Dermis lymphatic vessel endothelial cell (primary cell): ENCODE measurements at places on chromosomes 6 and 20. TPM values are rescaled to one million over a fixed set of nuclear protein-coding genes. Genes with fewer than 3 reads are reported as not detected.

The OPRL1 gene
- 1.6 and 2.2 TPM in 2 replicates for total RNA-seq

The TP53TG5 gene
- total RNA-seq, result not detected in 2 replicates

The SOX12 gene
- 1.5 TPM in 2 replicates for total RNA-seq

The CTCFL gene
- not detected in 2 replicates for total RNA-seq

The TMEM217 gene
- total RNA-seq, result 5.8 and 6.8 TPM in 2 replicates

The EYS gene
- total RNA-seq, result not detected in 2 replicates

The CALHM6 gene
- 3.7 and 4.2 TPM in 2 replicates for total RNA-seq

The NRSN1 gene
- total RNA-seq, result not detected in 2 replicates

The PNISR gene
- 50.1 and 57.2 TPM in 2 replicates for total RNA-seq

The EYA2 gene
- 0.11 TPM in 1 of 2 replicates, not detected in the other for total RNA-seq

The TPX2 gene
- 6.3 and 7.7 TPM in 2 replicates for total RNA-seq

The RIPPLY2 gene
- total RNA-seq, result 0.17 TPM in 1 of 2 replicates, not detected in the other

The SLC32A1 gene
- total RNA-seq, result not detected in 2 replicates

The PPP1R14C gene
- total RNA-seq, result not detected in 2 replicates

The MACROD2 gene
- 0.76 and 0.95 TPM in 2 replicates for total RNA-seq

The OSER1 gene
- 39.3 and 40.7 TPM in 2 replicates for total RNA-seq

The AKAP12 gene
- total RNA-seq, result 331 and 532 TPM in 2 replicates

The FAXC gene
- 0.65 and 0.86 TPM in 2 replicates for total RNA-seq

The TUBB2B gene
- total RNA-seq, result 0.60 and 1.6 TPM in 2 replicates

The RAET1L gene
- total RNA-seq, result not detected in 2 replicates

The ZNF165 gene
- total RNA-seq, result 0.26 and 0.33 TPM in 2 replicates

The LZTS3 gene
- 2.2 and 5.9 TPM in 2 replicates for total RNA-seq

The BTNL2 gene
- not detected in 2 replicates for total RNA-seq

The SPAG4 gene
- 14.5 and 21.6 TPM in 2 replicates for total RNA-seq

The SMLR1 gene
- not detected in 2 replicates for total RNA-seq

The HS3ST5 gene
- not detected in 2 replicates for total RNA-seq

The GRM1 gene
- under 0.01 and 0.09 TPM in 2 replicates for total RNA-seq

The CLDN20 gene
- not detected in 2 replicates for total RNA-seq

The TRIM40 gene
- total RNA-seq, result not detected in 2 replicates

The PCK1 gene
- not detected in 2 replicates for total RNA-seq

The TNFRSF6B gene
- total RNA-seq, result 1.3 and 1.8 TPM in 2 replicates

The BPIFB2 gene
- not detected in 2 replicates for total RNA-seq

The SLC17A1 gene
- not detected in 2 replicates for total RNA-seq

The RAB44 gene
- total RNA-seq, result not detected in 2 replicates

The SLC22A2 gene
- not detected in 2 replicates for total RNA-seq

The NRSN2 gene
- 12.7 and 14.0 TPM in 2 replicates for total RNA-seq

The ADGRB3 gene
- total RNA-seq, result not detected in 2 replicates

The HLA-DOA gene
- not detected in 2 replicates for total RNA-seq

The RHAG gene
- total RNA-seq, result 0.09 and 0.11 TPM in 2 replicates

The UBD gene
- 7.8 and 31.0 TPM in 2 replicates for total RNA-seq

The PTK7 gene
- total RNA-seq, result 28.2 and 39.6 TPM in 2 replicates
